GM19239 (cell line): ENCODE measurements at places on chromosomes 16 and 17.

DNA sequence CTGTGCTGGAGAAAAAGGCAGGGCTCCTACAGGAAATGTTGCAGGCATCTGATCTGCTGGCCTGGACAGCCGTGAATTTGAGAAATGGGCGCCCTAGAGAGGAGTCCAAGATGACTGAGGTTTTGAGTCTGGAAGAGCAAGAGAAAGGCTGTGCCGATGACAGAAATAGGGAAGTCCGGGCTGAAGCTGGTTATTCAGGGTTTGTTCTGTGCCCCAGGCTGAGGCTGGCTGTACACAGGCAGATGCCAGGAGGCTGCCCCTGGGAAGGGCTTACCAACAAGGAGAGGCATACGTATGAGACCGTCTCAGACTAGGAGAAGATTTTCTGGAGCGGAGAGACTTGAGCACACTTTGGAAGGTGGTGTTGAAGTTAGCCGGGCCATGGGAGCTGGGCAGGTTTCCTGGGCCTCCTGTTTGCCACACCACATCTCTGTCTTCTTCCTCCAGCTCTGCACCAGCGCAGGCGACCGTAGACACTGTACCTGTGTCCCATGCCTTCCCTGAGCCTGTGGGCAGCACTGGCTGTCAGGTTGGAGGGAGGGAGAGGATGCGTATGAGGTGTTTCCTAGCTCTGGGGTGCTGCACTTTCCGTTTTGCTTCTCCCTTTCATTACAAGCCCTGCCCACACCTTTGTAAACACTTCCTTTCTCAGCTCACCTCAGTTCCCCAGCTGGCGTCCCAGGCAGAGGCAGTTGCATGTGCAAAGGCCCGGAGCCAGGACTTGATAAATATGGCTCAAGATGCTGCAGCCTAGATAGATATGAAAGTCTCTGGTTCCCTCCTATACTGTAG, 80.8 kb downstream of the SPECC1 start:
- DNase-seq = no peak

- DNase-seq = no peak
These were observed 369.1 kb downstream of the XYLT1 start for GRCh38 chr16:17101646-17102045.

DNA sequence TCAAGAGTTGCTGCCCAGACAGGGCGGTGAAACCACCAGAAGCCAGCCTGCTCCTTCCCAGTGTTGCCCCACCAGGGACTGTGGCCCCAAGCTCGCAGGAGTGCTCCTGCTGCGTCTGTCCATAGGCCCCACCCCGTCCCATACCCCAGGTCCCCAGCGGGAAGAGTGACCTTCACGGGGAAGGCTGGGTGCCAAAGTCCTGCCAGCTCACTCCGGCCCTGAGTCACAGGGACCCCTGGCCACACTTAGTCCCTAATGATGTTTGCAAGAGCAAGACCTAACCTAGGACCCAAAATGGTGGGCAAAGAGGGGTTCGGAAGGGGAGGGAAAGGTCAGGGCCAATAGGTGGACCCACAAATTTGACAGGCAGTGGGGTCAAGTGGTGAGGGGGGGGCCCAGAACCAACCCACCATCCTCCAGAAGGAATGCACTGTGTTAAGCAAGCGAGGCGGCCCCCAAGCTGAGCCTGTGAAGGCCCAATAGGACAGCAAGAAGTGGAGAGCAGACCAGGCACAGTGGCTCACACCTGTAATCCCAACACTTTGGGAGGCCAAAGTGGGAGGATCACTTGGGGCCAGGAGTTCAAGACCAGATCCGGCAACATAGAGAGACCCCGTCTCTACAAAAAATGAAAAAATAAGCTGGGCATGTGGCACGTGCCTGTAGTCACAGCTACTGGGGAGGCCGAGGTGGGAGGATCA, 3.3 kb downstream of the DOK4 start:
- DNase-seq = no peak

- DNase-seq = no peak
These were observed 43.7 kb downstream of the PKD1L3 start for GRCh38 chr16:71956486-71956885.

- DNase-seq = no peak
These were observed 31.0 kb upstream of the CNEP1R1 start for GRCh38 chr16:49994006-49994405.

- DNase-seq = no peak
These were observed 87.5 kb downstream of the AMFR start for GRCh38 chr16:56337858-56338325.

DNA sequence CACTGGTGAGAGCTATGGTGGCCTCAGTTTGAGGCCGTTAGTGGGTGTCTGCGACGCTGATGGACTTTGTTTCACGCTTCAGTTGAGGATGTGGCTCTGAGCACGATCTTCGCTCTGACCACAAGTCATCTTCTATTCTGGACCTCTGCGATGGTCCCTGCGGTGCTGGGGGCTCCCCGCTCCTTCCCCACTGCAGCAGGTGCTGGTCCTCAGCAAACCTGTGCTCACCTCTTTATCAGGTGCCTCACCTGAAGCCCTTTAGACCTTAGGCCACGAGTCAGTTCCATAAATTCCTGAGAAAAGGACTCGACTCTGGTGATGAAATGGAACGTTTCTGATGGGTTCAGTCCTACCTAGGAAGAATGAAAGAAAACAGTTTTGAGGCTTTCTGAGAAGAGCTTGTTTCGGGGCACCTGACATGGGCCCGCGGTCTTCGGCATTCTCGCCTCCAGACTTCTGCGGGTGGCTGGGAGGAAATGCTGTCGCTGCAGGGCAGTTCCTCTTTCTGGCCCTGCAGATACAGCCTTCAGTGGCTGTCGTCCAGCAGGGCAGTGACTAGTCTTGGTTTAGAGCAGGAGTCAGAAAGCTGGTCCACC, 4.7 kb downstream of the KCTD5 start:
- DNase-seq = peak; percentile 95

DNA sequence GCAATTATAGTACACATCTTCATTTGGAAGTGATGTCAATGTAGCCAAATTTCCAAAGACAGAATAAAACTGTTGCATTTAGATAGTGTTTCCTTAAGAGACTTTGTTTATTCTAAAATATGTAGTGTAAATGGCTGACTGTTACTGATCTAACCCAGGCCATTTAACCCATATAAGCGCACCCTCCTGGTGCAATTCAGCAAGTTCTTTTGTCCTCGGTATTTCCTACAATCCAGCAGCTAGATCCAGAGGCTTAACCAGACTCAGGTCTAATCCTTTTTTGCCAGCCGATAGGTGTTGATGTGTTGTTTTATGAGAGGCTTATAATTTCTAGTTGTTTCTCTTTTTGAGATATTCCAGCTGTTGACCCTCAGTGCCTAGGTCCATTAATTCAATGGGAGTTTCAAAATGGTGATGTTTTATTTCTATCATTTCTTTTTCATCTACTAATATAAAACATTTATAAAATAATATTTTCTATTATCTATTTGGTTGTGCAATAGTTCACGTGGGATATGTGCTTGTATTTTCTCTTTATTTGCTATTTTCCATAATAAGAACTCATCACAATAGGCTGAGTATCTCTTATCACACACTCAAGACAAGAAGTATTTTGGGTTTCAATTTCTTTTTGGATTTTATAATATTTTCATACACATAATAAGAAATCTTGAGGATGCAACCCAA, 14.5 kb downstream of the ABCA9 start:
- no peak for DNase-seq

GRCh38 chr16:88320947-88321634, 61.7 kb upstream of the ZNF469 start:
- DNase-seq = no peak

DNA sequence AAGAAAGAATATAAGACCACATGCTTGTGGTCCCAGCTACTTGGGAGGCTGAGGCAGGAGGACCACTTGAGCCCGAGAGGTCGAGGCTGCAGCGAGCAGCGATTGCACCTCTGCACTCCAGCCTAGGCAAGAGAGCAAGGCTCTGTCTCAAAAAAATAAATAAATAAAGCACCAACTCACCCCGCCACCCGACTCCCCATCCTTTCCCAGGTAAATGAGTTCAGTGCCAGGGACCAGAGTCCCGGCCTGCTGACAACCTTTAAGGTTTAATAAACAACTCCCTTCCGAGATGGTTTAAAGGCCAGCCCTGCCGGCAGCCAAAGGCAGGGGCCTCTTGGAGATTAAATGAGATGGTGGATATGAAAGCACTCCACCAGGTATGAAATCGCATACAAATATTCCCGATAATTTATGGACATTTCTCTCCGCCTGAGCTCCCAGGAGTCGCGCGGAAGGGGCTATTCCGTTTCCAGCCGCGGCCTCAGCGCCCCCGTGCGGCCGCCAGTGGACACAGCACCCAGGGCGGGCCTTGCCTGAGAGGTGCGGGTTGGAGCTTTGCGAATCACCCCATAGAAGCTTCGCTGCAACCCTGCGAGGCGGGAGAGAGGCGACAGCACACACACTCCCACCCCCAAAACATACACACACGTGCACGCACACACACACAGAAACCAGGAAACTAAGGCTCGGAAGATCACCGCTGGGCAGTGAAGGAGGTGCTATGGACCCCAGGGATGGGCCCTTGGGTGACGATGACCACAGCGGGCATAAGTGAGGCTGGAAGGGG, 4.0 kb upstream of the RPL38 start:
- DNase-seq = peak; percentile 40

GRCh38 chr16:58863042-58863441, 128.9 kb upstream of the GOT2 start:
- DNase-seq = no peak

- DNase-seq = no peak
These were observed 4.4 kb upstream of the UNK start for GRCh38 chr17:75779987-75780889.

DNA sequence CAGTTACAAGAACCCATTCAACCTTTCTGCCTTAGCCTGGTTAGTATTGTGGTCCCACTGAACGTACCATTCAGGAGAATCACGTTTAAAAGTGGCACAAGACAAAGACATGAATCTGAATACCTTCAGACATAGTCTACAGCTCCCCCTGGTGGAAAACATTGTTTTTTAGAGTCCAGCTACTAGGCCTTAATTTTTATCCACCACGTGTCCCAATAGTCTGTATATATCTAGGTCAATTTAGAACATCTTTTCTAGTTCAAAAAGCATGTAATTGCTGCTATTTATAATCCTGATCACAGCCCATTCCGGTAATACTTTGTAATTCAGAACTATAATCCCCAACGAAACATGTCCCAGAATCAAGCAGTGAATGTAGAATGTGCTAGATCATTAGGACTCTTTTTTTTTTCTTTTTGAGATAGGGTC, 13.7 kb upstream of the GUCY2D start:
- no peak for DNase-seq

DNA sequence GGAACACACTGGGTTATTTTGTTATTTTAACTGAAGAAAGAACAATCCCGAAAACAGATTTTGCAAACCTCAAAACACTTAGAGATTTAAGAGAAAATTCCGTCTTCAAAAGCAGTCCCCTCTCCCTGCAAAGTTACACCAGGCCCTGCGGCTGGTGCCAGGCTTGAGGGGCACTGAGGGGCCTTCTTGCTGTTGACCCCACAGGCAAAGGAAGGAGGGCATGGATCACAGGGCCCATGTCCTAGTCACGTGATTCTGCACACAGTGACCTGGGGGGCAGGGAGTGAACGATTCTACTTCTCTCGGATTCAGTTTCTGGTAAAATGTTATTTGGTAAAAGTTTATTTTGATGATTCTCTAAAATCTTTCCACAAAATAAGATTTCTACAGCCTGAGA, 55.3 kb upstream of the FASN start:
- no peak for DNase-seq

DNA sequence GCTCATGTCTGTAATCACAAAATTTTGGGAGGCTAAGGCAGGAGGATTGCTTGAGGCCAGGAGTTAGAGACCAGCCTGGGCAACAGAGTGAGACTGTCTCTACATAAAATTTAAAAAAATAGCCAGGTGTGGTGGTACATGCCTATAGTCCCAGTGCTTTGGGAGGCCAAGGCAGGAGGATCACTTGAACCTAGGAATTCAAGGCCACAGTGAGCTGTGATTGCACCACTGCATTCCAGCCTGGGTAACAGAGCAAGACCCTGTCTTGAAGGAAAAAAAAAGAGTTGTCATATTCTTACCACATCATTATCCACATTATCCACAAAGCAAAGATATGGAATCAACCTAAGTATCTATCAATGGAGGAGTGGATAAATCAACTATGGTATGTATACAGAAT, 21.0 kb upstream of the MAPK3 start:
- DNase-seq = no peak

DNA sequence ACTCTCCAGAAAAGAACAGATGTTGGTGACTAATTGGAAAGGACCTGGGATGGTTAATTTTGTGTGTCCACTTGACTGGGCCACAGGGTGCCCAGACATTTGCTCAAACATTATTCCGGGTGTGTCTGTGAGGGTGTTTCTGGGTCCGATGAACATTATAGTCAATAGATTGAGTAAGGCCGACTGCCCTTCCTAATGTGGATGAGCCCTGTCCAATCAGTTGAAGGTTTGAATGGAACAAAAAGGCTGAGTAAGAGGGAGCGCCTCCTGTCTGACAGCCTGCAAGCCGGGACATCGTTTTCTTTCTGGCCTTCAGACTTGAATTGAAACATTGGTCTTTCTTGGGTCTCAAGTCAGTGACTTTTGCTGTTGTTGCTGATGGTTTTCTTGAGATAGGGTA, 22.8 kb upstream of the ITPRIPL2 start:
- DNase-seq = no peak

GRCh38 chr17:62986549-62986948, 20.5 kb downstream of the TANC2 start:
- DNase-seq = no peak

DNA sequence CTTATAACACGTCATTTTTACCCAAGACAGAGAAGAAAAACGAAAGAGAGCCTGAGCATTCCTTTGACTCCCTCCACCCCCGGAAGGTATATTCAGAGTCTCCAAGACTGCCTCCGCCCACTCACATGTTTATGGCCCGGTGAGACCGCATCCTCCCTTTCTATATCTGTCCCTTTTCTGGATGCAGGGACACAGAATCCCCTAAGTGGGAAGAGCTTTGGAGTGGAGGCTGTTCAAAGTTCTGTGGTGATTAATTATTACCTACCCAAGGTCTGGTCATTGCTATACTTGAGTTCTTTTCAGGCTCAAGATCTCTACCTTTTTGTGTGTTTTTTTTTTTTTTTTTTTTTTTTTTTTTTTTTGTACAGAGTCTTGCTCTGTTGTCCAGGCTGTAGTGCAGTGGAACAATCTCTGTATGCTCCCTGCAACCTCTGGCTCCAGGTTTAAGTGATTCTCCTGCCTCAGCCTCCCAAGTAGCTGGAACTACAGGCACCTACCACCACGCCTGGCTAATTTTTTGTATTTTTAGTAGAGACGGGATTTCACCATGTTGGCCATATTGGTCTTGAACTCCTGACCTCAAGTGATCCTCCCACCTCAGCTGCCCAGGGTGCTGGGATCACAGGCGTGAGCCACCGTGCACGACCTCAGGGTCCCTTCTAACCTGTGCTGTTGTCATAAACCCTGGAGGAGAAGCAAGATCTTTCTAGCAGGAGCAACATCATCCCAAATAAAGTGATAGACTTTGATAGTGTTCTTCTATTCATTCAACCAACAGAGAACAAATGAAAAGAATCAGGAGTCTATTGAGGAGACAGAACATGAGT, 407.1 kb downstream of the WWOX start:
- DNase-seq = no peak

GRCh38 chr17:33284022-33284421, 9.1 kb downstream of the ASIC2 start:
- no peak for DNase-seq
